ENCODE measurements at places on chromosomes 7 and 10.
A peak's percentile ranks its signal among the peaks of the same experiment; 100 is the strongest.

DNA sequence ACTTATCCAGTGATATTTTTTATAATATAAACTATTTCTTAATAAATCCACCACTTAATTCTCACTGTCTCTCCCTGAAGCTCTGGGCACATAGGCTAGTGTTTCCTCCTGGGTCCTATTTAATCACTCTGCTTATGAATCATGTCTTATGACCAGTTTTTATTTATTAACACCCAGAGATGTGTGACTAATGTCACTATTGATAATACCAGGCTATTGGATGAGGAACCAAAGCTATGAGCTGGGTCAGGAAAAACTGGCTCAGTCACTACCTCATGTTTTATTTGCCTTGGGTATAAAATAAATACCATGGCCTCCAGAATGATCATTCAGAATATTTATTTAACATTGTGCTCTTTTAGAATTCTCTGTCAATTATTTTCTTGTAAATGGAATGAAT lies 5.2 kb downstream of the SEMA3E start:
- DNase-seq, result no peak

DNA sequence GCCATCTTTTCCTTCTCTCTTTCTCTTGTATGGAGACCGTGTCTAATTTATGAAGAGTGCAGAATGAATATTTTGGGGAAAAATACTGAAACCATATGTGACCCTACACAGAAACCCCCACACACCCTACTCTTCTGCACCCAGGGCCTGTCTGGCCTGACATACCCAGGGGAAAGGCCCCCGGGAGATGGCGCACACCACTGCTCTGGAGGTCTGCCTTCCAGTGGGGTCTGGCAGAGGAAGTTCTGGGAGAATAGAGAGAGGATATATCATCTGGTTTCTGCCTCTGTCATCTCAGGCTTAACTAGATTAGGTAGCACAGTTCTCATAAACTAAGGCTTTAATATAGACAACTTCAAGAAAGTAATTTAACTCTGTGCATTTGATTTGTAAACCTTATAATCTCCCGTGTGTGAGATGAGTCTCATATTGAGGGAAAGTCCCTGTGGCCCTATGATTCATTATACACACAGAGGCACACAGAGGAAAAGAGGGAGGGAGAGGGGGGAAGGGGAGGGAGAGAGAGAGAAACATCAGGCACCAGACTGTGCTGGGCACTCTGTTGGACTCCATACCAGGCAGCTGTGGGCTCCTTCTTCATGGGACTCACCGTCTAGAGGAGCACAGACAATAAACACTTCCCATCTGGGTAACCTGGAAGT lies 123.3 kb downstream of the AOAH start:
- DNase-seq, result peak; percentile 49

GRCh38 chr7:26337232-26337865 lies 45.7 kb downstream of the SNX10 start:
- no peak for DNase-seq

DNA sequence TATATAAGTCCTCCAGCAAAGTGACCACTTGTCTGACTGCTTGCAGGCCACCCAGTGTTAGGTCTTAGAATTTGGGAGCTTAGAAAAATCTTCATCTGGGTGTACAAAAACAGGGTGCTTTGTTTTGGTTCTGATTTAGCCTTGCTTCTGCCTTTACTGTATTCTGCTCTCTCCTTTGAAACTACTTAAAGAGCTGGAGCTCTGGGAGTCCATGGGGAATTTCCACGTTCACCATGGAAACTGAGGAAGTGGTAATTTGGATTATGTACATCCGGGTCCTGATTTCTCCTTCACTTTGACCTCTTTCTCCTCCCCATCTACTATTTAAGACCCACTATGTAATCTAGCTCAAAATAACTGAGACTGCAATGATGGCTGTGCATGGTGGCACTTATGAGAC lies 103.0 kb downstream of the JAZF1 start:
- DNase-seq, result no peak

GRCh38 chr7:38716397-38716796 lies 85.2 kb upstream of the AMPH start:
- no peak for DNase-seq

DNA sequence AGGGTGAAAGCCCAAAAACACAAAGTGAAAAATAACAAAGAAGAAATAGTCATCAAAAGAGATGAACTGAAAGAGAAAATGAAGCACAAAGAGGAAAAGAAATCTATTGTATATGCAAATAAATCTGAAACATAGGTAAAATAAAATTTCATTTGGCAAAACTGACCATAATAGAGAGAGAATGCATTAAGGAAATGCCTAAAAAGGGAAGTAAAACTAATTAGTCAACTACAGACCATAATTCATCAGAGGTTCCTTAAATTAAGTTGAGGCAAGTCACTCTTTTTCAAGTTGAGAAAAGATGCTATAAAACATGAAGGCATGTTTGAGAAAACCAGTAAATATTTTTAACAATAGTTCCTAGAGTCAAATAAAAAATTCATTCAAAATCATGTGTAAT lies 233.3 kb downstream of the LRRN3 start:
- DNase-seq, result no peak

GRCh38 chr7:94049615-94050014 lies 45.5 kb upstream of the BET1 start:
- DNase-seq, result no peak

DNA sequence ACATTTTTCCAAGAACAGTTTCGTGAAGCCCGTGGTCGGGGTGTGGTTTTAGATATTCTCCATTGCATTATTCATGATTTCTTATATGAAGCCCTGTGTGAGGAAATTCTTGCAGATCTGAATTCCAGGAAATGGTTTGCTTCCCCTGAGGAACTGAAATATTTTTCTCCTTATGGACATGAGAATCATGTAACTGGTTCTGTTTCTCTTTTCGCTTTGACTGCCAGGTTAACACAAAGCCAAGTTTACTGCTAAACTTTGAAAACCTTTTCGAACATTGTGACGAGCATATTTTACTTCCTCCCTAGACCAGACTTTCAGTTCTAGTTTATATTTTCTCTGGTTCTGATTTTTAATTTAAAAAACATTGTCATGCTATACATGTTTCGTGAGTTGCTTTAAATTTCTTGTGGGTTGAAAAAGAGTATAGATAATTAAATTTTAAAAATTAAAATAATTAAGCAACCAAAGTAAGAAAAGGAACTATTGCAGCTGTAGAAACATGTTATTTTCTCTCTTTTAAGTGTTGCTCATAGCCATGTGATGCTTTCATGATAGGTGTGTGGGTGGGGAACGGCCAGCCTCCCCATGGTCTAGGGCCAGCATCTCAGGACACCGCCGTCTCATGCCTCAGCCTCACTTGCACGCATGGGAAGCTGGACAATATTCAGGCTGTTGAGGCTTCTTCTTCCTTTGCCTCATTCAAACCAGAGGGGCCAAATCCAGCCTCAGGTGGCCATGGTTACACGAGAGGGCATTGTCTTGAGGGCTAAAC lies 97.1 kb downstream of the CREB5 start:
- DNase-seq, result peak; percentile 66

DNA sequence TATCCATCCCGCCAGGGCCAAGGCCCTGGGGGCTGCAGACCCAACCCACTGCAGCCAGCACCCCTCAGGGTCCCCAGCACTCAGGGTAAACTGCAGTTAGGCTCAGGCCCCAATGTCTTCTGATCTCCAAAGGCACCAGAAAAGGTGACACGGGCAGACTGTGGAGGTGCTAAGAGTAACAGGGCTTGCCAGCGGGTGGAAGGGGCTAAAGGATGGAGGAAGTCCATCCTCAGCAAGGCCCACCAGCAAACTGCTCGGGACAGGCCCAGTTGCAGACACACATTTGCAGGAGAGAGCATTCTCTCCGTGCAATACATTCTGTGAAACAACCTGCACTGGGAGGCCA lies 95.6 kb upstream of the DDC start:
- DNase-seq, result no peak

GRCh38 chr7:28768577-28769147 lies 189.5 kb downstream of the TRIL start:
- DNase-seq, result no peak

- no peak for DNase-seq
Measured at GRCh38 chr7:44242091-44242490, 41.3 kb downstream of the YKT6 start.

GRCh38 chr7:113087071-113087998 lies 708 bp upstream of the GPR85 start:
- peak; percentile 90 for DNase-seq

Measured in umbilical cord (tissue), 2 donors.